ENCODE measurements at places on chromosomes 2 and 18. TPM values are rescaled to one million over a fixed set of nuclear protein-coding genes. Genes with fewer than 3 reads are reported as not detected.

Gene FANCL
- 10.3 TPM for polyA plus RNA-seq

DNA sequence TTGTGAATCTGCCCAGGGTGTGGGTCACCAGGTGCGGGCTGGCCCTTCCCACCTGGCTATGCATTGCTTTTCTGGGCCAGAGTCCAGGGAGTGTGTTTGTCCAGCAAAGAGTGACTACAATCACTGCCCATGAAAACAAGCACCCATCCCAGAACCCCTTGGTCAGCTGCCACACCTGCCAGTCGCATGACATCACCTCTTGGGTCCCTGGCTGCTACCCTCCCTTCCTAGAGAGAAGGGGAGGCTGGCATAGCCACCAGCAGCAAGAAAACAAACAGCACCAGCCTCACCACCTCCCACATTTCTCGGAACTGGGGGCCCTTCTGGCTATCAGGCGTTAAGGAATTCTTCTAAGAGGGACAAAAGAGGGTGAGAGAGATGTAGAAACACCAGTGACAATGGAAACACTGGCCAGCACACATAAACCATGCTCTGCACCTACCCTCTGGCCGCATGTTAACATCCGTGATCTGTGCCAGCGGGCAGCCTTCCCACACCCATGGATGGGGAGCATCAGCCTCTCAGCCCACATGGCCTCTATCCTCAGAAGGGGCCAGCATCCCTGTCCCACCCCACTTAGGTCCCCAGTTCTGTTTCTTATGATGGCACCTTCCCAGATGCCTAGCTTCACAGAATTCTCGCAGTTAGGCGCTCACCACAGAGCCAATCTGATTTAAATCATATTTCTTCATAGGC is 109.7 kb upstream of the GLI2 start:
- H3K36me3 ChIP-seq: no peaks in the 10 kb centered on the region
- DNase-seq: no peak
- no peak overlapping the region for H3K4me3 ChIP-seq
- H3K4me1 ChIP-seq: no peaks in the 10 kb centered on the region
- no peak overlapping the region for H3K27ac ChIP-seq

GRCh38 chr2:194166818-194167217 is 1490.2 kb upstream of the SLC39A10 start:
- no peaks in the 10 kb centered on the region for H3K4me1 ChIP-seq
- no peaks in the 10 kb centered on the region for H3K27me3 ChIP-seq
- H3K36me3 ChIP-seq: no peaks in the 10 kb centered on the region
- H3K27ac ChIP-seq: no peak overlapping the region
- H3K4me3 ChIP-seq: no peak overlapping the region

- peaks cover 39% of the 10 kb centered on the region for H3K36me3 ChIP-seq
- no peaks in the 10 kb centered on the region for H3K27me3 ChIP-seq
- H3K4me1 ChIP-seq: peaks cover 9% of the 10 kb centered on the region
- peak; percentile 60 for DNase-seq
- H3K27ac ChIP-seq: no peak overlapping the region
- no peak overlapping the region for H3K4me3 ChIP-seq
Observed at GRCh38 chr18:35132021-35132902, 91.0 kb downstream of the MAPRE2 start.

Gene GALNT3
- polyA plus RNA-seq: 0.25 TPM

Gene TMEM163
- 2.8 TPM for polyA plus RNA-seq

Gene AQP12A
- polyA plus RNA-seq: not detected

- H3K4me3 ChIP-seq: no peak overlapping the region
- H3K27ac ChIP-seq: no peak overlapping the region
- peaks cover 16% of the 10 kb centered on the region for H3K4me1 ChIP-seq
- H3K36me3 ChIP-seq: no peaks in the 10 kb centered on the region
- DNase-seq: no peak
- peaks cover 3% of the 10 kb centered on the region for H3K27me3 ChIP-seq
Observed at GRCh38 chr2:70923378-70924015, 12.2 kb upstream of the ATP6V1B1 start.

GRCh38 chr18:22253676-22254075 is 84.3 kb downstream of the GATA6 start:
- no peak overlapping the region for H3K27ac ChIP-seq
- DNase-seq: peak; percentile 66
- no peak overlapping the region for H3K4me3 ChIP-seq

Gene CHRNG
- not detected for polyA plus RNA-seq

- H3K27me3 ChIP-seq: no peaks in the 10 kb centered on the region
- no peak overlapping the region for H3K27ac ChIP-seq
- DNase-seq: no peak
- H3K36me3 ChIP-seq: no peaks in the 10 kb centered on the region
- no peak overlapping the region for H3K4me3 ChIP-seq
- H3K4me1 ChIP-seq: no peaks in the 10 kb centered on the region
Observed at GRCh38 chr2:145644820-145645302, 1124.9 kb upstream of the ZEB2 start.

DNA sequence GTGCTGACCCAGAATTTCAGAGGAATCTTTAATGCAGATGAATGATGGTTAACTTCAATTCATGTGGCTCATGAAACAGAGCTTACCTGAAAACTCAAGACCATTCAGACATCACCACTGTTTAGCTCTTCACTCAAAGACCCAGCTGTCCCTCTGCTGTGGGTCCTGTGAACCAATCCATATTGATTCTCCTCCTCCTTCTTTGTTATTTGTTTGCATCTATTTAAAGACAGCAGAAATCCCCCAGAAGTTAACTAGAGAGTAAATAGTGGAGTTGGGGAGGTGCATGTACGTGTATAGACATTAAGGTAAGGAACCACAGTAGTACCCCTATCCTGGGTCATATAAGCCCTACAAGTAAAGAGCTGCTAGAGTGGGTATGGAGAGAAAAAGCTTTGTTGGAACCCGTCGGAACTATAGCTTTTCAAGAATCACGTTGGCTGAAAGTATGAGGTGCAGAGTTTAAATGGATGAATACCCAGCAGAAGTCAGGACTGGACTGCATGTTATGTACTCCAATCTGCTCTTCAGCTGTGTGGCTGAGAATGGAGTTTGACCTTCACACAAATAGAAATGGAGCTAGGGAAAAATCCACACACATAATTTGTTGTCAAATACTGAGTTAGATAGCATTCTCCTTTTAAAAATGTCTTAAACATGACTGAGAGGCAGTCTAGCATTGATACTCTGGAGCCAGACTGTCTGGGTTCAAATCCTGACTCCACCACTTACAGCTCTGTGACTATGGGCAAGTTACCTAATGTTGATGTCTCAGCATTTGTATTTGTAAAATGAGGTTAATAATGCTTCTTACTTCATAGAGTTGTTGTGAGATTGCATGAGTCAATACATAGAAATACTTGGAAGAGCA is 81.7 kb upstream of the HK2 start:
- no peaks in the 10 kb centered on the region for H3K36me3 ChIP-seq
- no peak for DNase-seq

- H3K36me3 ChIP-seq: no peaks in the 10 kb centered on the region
- no peak for DNase-seq
- no peak overlapping the region for H3K4me3 ChIP-seq
- no peak overlapping the region for H3K27ac ChIP-seq
Observed at GRCh38 chr2:108413711-108414095, 35.3 kb upstream of the GCC2 start.

Gene MLPH
- polyA plus RNA-seq: not detected

GRCh38 chr2:151150331-151151320 is 111.0 kb downstream of the RBM43 start:
- no peaks in the 10 kb centered on the region for H3K4me1 ChIP-seq
- H3K36me3 ChIP-seq: no peaks in the 10 kb centered on the region
- H3K27me3 ChIP-seq: no peaks in the 10 kb centered on the region
- no peak for DNase-seq
- no peak overlapping the region for H3K4me3 ChIP-seq

DNA sequence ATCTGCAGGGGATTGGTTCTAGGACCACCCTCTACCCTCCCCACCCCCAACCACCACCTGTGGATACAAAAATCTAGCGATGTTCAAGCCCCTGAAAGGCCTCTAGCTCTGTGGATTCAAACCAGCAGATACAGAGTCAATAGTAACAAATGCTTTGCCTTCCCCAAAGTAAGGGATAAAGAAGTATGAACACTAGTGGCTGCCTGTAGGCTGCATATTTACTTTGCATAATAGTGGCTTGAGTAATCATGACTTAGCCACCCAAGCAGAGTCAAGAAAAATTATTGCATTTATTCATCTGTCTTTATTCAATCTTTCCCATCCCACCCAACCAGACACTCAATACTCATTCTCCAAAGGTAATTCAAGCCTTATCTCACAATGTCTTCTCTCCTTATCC is 43.8 kb downstream of the SOCS6 start:
- H3K4me1 ChIP-seq: peaks cover 21% of the 10 kb centered on the region
- H3K4me3 ChIP-seq: no peak overlapping the region
- H3K27ac ChIP-seq: no peak overlapping the region
- no peaks in the 10 kb centered on the region for H3K36me3 ChIP-seq
- no peak for DNase-seq
- H3K27me3 ChIP-seq: no peaks in the 10 kb centered on the region
